ENCODE measurements at places on chromosomes 11 and 22.

DNA sequence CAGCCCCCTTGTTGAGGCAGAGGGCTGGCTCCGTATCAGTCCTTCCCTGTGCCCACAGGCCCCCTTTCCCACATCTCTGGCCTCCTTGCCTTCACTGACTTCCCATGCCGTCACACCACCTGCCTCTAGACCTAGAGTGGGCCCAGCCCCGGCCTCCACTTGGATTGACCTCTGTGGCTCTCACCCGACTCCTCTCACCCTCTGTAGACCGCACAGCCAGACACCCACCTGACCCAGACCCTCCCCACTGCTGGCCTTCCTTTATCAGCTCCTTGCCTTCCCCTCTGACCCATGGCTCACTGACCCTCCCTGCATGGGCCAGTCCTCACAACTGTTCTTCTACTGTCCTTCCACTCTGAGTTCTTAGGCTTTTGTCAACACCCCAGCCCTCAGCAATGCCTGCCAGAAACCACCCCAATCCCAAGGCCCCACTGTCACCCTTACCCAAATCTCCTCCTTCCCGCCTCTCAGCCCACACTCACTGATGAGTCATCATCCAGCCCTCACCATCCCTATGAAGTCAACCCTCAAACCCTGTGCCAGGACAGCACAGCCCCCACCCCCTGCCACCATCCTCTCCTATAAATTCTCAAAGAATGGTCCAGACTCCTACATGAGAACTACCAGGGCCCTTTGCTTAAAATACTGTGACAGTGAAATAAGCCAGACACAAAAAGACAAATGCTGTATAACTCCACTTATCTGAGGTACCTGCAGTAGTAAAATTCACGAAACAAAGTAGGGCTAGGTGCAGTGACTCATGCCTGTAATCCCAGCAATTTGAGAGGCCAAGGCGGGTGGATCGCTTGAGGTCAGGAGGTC is 53.4 kb downstream of the SCGB1A1 start:
- no peak for DNase-seq

DNA sequence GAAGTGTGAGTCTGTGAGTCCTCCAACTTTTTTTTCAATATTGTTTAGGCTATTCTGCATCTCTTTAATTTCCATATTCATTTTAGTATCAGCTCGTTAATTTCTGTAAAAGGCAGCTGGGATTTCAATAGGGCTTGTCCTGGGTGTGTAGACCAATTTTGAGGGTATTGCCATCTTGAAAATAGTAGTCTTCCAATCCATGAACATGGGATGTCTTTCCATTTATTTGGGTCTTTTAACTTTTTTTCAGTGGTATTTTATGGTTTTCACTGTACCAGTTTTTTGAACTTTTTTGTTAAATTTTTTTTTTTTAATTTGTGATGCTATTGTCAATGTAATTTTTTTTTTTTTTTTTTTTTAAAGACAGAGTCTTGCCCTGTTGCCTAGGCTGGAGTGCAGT is 79.5 kb downstream of the ARHGAP8 start:
- no peak for DNase-seq

DNA sequence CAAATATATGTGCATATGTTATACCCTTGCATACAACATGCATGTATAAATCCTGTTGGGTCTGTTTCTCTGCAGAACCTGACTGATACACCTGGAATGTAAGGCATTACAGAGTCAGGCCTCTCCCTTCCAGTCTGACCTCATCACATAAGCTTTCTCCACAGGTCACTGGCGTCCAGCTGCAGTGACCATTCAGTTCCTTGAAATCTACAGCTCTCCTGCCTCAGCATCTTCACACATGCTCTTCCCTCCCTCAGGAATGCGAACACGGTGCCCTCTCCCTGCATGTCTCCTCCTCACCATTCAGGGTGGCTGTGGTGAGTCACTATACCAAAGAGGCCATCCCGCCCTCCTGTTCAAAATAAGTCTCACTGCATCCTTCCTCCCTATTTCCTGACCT is 657.8 kb upstream of the B3GAT1 start:
- DNase-seq = no peak

GRCh38 chr11:68051191-68052136 is 12.6 kb downstream of the TCIRG1 start:
- no peak for DNase-seq

DNA sequence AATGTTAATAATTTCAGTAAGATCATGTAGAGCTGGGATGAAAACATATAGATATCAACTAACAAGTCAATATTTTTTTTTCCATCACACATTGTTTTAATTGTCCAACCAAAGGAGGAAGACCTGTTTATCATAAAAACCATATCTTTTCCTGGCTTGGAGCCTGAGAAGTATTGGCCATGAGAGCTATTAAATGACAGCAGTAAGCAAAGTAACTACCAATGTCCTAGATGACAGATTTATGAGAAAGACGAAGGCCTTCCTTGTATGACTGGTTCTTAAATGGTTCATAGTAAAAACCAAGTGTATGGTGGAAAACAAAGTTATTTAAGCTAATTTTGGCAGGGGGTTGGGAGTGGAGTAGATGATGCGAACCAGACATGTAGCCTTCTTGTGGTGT is 1147.1 kb upstream of the TENM4 start:
- DNase-seq = no peak

DNA sequence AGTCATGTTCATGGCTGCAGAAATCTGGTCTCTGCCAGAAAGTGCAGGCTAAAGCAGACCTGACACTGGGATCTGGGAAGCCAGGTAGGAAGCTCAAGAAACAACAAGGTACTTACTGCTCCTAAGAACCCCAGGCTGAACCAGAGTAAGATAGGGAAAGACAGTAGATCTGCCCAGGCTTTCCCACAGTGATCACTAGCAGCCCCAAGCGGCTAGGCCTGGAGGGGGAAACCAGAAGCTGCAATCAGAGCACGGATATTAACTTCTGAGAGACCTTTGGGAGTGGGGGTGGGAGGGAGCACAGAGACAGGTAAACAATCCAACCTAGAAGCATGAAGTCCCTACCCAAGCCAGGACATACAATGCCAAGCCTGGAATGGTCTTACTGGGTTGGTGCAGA is 135.2 kb upstream of the C11orf58 start:
- DNase-seq = no peak

- DNase-seq = no peak
Observed at GRCh38 chr11:15967166-15967565, 389.2 kb downstream of the SOX6 start.

DNA sequence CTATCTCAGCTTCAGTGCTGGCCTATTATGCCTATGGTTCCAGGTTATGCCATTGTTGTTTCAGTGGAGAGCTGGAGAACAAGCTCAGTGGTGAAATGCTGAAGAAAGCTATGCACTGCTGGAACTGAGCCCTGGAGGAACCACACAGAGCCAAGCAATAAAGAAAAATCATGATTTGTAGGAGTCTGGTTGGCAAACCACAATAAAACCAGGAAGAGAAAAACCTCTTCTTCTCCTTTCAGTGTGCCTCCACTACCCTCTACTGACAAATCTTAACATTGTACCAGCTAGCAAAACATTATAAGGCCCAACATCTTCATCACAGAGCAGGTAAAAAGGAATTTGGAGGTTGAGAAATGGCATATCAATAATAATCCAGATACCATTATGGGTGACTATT is 5.3 kb downstream of the OR51F2 start:
- no peak for DNase-seq

DNA sequence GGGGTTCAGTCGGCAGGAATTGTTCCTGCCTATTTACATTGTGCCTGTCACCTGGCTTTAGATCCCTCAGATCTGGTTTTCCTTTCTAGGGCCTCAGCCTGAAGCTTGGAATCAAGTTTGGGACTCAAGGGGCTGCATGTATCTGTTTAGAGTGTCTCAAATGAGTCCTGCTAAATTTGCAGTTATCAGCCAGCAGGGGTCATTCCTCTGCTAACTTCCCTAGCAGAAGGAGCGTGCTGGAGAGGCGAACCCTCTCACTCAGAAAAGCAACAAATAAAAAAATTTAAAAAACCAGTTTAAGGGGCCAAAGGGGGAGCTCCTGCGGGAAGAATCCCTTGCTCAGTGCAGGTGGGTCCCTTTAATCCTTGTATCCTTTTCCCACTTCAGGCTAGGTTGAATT is 1220.2 kb downstream of the JRKL start:
- DNase-seq = no peak

- DNase-seq = no peak
Observed at GRCh38 chr11:37107415-37107814, 509.4 kb upstream of the RAG2 start.

- no peak for DNase-seq
Observed at GRCh38 chr11:120169981-120170698, 32.2 kb upstream of the TRIM29 start.

GRCh38 chr22:42868751-42869251 is 11.7 kb upstream of the ARFGAP3 start:
- peak; percentile 63 for DNase-seq

DNA sequence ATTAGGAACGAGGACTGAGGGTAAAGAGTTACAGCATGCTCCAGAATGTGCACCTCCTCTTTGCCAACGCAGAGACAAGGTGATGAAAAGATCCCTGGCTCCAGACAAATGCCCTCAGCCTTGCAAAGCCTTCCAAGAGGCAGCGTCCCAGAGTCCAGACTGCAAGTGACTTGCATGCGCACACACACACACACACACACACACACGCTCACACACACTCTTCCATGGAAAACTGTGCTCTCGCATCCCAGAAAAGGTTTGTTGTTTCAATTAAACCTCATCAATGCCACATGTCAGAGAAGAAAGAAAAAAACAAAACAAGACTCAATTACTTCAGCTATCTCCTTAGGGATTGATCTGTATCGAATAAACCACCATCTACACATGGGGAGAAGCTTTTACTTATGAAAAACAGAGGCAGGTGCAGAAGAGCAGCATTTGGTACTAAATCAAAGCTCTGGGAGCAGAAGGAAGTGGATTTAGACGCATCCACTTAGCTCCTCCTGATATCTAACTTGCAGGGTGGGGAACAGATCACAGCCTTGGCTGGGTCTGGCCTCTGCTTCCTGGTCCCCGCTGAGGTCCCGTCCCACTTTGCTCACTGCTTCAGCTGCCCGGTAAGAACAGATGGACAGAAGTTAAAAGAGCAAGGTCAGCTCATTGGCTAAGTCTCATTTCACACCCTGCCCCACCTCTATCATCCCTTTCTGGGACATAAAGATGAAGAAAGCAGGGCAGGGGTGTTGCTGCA is 249.8 kb upstream of the BLID start:
- DNase-seq = no peak

- DNase-seq = no peak
Observed at GRCh38 chr11:131666006-131666405, 295.6 kb downstream of the NTM start.

GRCh38 chr11:79393362-79394043 is 47.3 kb downstream of the TENM4 start:
- DNase-seq = no peak

- no peak for DNase-seq
Observed at GRCh38 chr11:18523084-18523483, 3.7 kb downstream of the TSG101 start.

GRCh38 chr11:59957094-59957493 is 6.7 kb upstream of the OOSP4A start:
- no peak for DNase-seq

GRCh38 chr11:8356721-8357504 is 93.2 kb upstream of the LMO1 start:
- no peak for DNase-seq

DNA sequence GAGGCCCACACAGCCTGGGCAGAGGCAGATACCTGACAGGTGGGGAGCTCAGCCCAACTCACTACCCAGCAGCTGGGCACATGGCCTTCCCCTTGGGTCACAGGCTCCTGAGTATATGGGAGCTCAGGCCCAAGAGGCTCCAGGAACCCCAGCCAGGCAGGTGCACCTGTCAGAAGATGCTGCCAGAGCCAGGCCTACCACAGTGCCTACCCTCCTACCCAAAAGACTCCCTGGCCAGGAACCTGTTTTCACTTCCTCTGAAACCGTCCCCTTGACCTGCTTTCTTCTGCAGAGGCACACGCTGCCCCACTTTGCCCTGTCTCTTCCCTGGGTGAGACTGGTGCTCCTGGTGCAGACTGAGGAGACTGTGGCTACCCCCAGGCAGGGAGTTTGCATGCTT is 2.9 kb downstream of the CHID1 start:
- no peak for DNase-seq

GRCh38 chr11:58564231-58564630 is 11.4 kb downstream of the LPXN start:
- no peak for DNase-seq

- no peak for DNase-seq
Observed at GRCh38 chr11:70201882-70202861, 924 bp upstream of the FADD start.

DNA sequence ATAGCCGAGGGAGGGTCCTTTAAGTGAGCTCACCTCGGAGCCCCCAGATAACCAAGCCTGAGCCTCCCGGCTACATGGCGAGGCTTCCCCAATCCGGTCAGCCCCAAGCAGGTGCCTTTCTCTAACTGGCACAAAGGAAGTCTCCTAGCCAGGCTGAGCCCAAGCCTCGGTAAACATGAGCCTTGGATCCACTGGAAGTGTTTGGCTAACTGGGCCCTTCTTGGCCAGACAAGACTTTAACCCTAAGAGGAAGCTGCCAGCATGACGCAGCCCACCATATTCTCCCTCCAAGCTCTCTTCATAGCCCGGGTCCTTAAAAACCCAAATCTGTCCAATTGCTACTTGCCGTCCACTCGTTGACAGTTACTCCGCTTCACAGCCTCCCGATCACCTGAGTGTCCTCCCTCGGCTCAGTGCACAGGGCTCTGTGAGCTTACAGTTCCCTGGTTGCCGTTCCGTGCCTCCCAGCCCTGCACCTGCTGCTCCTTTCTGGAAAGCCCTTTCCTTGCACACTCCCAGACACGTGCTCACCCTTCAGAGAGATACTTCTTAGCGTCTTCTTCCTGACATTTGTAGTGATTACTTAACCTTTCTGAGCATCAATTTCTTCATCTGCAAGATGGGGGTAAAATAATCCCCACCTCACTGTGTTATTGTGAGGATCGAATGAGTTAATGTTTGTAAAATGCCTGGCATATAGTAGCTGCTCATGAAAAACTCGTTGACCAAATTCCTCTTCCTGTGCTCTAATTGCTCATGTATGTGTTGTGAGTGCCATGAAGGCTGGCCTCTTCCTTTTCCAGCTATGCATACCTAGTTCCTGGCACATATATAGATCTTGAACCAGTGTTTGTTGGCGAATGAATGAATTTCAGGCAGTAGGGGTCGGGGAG is 25.6 kb downstream of the TXN2 start:
- no peak for DNase-seq

- no peak for DNase-seq
Observed at GRCh38 chr11:1618231-1618630, 3.7 kb downstream of the KRTAP5-4 start.

DNA sequence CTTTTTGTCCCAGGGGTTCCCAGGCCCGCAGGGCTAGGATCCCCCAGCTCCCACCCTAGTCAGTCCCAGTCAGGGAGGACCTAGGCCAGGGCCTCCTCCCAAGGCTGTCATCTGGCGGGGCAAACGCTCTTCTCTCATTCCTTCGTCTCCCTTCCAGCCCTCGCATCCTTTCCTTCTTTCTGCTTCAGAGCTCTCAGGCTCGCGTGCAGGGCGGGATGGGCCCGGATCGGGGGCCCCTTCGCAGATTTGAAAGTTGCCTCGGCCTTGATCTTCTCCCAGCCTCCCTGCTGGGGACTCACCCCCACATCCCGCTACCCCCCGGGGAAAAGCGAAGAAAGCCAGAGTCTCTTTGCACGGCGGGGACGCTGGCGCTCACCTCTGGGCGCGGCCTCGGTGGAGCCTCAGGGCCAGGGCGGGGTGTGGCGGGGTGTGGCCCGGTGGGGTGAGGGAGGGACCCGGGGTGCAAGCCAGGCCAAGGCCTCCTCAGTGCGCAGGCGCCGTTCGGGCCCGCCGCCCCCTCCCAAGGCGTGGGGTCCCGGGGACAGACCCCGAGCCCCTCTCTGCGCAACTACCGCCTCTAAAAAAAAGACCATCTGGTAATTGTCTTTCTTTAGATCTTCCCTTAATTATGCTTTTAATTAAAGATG is 14.8 kb upstream of the PAX6 start:
- no peak for DNase-seq

Measured in cerebellar nuclear complex (tissue), 1 donor.